ENCODE measurements at places on chromosomes 5 and 9.

DNA sequence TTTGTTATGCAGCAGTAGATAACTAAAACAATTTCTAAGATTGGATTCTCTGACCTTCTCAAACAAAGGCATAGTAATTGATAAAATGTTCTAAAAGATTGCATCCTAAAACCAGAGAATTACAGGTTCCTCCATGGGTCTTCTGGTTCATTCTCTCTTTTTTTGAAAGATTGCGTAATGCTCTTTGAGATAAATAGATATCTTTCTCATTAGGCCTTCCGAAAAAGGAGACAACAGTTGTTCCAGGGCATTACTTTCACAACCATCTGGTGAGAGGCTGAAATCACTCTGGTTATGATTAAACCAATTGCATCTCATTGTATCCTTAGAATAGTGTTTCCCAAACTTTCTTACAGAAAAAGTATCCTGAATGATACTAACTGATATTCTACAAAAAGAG, 174.7 kb upstream of the NREP start:
- ATAC-seq = no peak

GRCh38 chr9:81560851-81561732, 128.3 kb downstream of the TLE1 start:
- ATAC-seq = no peak

DNA sequence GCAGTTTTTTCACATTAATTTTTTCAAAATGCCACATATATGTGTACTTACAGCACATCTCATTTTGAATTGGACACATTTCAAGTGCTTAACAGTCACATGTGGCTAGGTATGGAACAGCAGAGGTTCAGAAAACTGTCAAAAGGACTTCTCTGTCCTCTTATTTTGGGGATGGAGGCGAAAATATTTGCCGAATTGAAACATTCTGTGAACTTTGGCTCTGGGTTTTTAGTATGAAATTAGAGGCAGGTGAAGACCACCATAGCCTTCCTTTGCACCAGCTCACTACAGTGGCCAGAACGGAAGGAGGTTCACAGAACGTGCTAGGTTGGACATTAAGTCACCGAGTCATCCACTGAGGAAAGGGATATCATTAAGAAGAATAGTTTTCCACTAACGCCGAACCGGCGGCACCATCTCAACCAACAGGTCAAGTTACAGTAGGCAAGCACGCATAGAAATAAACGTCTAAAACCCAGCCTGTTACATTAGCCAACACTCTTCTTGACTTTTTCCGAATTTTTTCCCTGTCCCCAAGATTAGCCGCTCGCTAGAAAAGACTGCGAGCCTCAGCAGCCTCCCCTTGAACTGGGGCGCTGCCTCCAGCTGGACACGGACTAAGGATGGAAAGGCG, 1.8 kb upstream of the TLE4 start:
- ATAC-seq = no peak

DNA sequence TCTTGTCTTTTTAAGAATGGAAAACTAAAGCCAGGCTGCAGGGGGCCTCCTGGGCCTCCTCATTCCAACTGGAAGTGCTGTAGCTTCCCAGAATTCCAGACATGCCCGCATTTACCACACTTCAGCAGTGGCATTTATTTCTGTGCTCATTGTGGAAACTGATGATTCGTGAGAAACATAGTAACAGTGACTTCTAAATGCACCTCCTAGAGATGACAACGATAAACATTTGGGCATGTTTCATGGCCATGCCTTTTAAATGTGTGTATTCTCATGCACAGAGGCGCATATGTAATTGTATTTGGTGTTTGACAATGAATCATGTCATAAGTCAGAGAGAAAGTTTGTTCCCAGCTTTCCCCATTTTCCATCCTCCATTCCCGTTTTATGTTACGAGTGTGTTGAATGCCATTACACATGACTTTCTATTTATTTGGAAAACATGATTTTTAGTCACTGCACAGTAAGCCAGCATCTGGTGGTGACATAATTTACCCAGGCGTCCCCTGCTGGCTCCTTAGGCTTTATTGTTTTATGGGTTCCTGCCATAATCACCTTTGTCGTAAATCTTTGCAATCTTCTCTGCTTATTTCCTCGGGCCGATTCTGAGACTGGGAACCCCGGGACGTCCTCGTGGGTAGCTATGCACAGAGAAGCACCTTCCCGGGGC, 68.8 kb upstream of the FCN2 start:
- no peak for ATAC-seq

GRCh38 chr9:35110327-35110761, 5.3 kb downstream of the ATOSB start:
- ATAC-seq = no peak

DNA sequence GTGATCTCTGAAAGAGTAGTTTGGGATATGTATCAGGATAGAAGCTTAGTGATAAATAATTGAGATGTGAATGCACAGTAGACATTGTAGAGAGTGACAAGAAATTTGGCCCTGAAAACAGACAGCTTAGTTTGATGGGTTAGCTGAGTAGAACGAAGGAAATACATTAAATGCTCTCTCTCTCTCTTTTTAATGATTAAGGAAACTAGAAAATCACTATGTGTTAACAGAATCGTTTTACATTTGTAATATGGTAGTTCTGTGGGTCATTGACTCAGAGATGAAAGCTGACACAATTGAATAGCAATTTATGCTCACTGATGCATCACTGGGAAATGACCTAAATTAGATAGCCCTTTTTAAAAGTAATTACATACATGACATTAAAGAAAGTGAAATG, 739.8 kb upstream of the PTPRD start:
- ATAC-seq = no peak

- peak; percentile 18 for ATAC-seq
Measured at GRCh38 chr5:93583768-93584595, 960 bp downstream of the NR2F1 start.

DNA sequence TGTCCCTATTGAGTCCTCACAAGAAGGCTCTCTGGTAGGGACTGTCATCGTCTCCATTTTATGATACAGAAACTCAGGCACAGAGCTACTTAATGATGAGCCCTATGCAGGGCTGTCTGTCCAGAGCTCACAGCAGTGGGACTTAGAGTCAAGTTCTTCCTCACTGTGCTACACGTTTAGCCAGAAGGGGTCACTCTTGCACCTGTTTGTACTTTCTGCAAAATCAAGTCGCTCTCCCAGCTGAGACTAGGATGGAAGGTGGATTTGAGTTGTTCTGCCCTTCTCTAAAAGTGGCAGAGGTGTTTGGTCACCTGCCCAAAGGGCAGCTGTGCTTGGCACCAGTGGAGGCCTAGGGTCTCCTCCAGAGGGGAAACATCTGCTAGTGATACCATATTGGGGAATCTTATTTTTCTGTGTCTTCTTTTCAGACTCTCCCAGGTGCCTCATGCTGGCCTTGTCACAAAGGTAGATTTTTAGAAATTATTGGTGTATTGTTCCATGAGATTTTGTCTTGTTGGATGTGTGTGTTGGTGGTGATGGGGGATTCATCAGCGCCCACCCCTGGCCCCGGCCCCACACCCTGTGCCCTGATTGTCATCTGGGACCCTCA, 104.2 kb downstream of the PPARGC1B start:
- peak; percentile 66 for ATAC-seq

DNA sequence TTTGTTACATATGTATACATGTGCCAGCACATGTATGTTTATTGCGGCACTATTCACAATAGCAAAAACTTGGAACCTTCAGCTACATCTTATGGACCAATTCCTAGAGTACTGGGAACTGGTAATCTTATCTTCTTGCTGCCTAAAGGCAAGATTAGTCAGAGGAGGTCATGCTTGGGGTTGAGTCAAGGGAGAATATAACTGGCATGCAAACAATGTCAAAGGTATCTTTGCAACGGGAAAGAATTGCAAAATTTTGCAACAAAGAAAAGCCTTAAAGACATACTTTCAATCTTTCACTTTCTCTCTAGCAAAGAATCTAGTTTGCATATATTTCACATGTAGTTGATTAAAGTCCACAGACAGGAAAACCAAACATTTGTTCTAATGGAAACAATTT, 145.2 kb downstream of the EDIL3 start:
- ATAC-seq = no peak

GRCh38 chr5:91670563-91670962, 287.4 kb upstream of the ARRDC3 start:
- ATAC-seq = no peak

DNA sequence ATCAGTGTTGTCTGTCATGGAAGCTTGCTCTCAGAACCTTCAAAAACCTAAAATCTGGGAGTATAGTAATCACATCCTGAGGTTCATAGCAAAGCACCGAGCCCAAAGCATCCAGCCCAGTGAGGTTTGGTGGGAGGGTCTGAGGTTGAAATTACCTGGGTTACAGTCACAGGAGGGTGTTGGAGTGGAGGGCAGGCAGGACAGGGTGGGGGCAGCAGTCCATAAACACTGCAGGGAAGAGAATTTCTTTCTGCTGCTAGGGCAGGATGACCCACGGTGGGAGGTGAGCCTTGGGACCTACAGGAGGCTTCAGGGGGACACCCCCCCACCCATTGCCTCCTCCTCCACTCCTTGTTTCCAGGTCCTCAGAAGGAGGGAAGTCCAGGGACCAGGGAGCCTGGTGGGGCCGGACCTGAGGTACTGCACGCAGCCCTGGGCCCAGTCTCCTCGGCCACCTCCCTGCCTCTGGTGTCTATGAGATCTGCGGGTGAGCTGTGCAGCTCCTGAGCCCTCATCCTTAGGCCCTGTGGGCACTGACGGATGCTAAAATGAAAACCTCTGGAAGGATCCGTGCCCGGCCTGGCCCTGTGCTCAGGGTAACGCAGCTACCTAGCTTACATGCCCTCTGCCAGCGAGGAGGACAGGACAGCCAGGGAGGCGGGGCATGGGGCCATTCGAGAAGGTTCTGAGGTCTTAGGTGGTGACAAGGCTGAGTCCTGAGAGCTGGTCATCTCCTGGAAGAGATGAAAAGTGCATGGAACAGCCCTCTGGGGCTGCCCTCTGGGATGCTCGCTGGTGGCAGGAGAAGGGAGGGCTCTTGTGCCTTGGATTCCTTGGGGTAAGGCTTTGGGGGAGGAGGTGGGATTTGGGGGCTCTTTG, 1.8 kb upstream of the ADCY2 start:
- no peak for ATAC-seq

- no peak for ATAC-seq
Measured at GRCh38 chr5:3925022-3925421, 329.4 kb downstream of the IRX1 start.

GRCh38 chr9:92618633-92619225, 51.2 kb downstream of the IPPK start:
- ATAC-seq = no peak

DNA sequence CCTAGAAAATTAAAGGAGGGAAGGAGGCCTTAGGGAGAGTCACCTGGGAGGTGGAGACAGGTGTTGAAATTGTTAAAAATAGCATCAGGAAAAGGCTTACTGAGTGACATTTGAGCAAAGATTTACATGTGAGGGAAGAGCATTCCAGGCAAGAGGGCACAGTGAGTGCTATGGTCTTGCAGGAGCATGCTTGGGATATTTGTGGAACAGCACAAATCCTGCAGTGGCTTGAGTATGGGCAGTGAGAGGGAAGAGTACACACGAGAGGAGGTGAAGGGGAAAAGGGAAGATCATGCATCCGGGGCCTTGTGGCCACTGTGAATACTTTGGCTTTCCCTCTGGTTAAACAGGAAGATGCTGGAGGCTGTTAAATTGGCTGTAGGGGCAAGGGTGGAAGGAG, 36.6 kb downstream of the ACER2 start:
- no peak for ATAC-seq

DNA sequence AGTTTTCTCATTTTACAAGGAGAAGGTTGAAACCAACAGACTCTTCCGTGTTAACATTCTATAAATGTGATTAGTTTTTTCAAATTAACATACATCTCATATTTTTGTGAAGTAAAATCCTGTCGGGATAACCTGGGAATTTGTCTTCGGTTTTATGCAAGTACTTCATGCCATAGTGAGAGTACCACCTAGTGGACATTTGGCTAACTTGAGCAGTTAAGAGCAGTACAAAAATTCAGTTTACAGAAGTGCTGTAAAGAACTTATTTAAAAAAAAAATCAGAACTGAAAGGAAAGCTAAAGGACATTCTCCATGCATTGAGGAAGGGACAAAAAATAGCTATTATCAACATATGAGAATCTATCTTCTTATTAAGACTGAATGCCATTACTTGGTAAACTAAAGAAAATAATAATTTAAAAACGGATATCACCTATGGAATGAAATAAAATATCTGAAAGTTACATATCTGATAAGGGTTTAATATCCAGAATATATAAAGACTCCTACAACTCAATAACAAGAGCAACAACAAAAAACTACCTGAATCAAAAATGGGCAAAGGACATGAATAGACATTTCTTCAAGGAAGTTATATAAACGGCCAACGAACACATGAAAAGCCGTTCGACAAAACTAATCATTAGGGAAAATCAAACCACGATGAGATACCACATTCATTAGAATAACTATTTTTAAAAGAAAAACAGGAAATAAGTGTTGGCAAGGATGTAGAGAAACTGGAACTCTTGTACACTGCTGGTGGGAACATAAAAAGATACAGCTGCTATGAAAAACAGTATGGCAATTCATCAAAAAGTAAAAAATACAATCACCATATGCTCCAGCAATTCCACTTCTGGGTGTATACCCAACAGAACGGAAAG, 117.0 kb upstream of the GNA14 start:
- ATAC-seq = no peak

DNA sequence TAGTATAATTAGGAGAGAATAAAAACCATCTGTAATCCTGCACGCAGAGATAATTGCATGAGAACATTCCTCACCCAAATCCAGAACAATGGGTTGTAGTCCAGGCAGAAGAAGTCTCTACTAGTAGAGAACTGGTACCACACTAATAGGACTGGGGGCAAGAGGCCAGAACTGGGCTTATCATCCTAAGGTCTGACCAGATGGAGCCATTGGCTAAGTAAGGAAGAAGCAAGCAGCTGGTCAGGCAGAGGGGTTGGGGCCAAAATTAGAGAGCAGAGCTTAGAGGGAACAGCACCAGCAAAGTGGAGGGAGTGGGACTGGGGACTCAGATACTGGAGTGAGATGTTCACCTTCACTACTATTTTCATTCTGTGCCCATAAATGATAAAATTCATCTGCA, 35.4 kb upstream of the MAP1B start:
- ATAC-seq = no peak

DNA sequence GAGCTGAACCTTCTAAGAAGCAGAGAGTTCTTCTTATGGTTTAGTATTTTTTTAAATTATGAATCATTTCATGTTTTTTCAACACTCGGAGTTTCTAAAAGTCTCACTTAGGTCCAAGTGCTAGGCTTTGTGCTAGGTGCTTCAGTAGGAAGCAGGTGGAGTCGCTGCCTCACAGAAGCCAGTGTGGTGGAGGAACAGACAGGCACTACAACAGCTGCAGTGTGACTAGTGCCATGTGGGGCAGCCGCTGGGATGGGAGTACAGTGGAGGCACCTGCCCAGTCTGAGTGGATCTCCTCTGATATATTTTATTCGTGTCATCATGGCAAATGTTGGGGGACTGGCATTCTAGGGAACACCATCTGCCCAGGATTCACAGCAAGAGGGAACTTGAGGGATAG, 15.3 kb downstream of the PCDHGC5 start:
- ATAC-seq = no peak

- ATAC-seq = no peak
Measured at GRCh38 chr5:103546858-103547257, 15.7 kb downstream of the NUDT12 start.

Data from gastroesophageal sphincter (tissue), 4 donors.